Lung (tissue), 17 donors: ENCODE measurements at places on chromosomes 4 and X. TPM values are rescaled to one million over a fixed set of nuclear protein-coding genes. Genes with fewer than 3 reads are reported as not detected.

Gene C4orf50
- total RNA-seq = 0.03 TPM

DNA sequence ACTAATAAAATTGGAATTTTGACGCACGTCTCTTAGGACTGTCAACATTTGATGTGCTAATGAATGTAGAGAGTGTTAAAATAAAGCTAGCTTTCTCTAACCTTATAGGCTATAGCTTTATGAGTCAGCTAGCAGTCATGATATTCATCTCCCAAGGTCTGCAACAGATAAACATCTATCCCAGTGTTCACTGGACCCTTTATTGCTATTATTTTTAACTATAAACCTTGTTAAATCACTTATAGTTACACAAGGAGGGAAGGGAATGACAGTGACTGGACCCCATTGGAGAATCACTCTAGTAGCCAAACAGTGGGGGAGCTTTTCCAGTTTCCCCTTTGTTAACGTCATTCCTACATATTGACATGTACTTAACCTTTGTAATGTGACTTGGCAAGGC is 67.9 kb upstream of the SHISA3 start:
- no peak for DNase-seq

DNA sequence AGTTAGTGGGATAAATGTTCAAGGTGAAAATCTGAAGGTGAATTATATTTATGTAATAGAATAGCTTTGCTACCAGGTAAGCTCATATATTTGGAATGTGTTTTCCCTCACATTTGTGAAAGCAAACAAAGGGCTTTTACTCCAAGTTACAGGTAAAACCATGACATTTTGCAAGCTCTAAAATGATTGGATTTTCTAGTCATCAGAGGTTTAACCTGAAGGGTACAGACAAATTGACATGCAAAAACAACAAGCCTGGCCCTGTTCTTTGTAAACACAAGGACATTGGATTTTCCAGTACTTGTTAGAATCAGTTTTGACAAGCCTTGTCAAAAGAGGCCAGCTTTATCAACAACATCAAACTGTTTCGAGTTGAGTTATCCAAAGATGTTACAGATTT is 51.7 kb downstream of the ZFX start:
- DNase-seq = no peak

GRCh38 chrX:112961981-112962380 is 121.3 kb upstream of the AMOT start:
- DNase-seq = no peak

DNA sequence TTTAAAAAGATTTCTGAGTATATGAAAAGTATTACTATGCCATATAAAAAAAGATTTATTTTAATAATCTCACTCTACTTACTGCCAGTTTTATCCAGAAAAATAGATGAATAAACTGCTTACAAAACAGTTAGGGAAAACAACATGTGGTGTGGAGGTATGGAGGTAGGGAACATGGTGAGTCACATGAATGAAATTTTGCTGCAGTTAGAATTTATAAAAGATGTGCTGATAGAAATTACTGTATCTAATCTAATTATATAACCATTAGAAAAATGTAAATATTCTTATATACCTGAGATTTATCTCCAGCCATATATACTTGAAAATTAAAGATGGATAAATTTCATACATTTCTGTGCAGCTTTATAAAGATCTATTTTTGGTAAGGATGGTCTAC is 184.0 kb upstream of the ANK2 start:
- DNase-seq = no peak

GRCh38 chr4:109207061-109207460 is 95.4 kb downstream of the COL25A1 start:
- DNase-seq = peak; percentile 44

- no peak for DNase-seq
These were observed 119.6 kb upstream of the GNPDA2 start for GRCh38 chr4:44845993-44846392.

Gene GPR50
- not detected for total RNA-seq

DNA sequence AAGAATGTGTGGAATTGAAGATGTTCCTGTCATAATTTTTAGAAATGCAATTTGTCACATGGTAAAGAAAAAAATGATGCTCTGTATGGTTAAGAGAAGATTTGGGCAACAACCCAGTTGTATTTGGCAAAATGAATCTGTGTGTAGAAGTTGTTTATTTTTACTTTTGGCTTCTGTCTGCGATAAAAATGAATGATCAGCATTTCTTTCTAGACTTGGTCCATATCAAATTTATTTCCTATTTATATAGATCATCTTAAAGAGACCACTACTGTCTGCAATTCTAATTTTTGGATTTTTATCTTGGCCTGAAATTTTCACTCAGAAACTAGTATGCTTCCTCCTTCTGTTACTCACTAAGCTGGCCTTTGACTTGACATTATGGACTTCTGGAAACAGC is 396.9 kb downstream of the FAM47A start:
- DNase-seq = peak; percentile 39

Gene KCNE5
- total RNA-seq = 0.54 TPM

Gene RNF150
- total RNA-seq = 19.3 TPM

Gene AFM
- total RNA-seq = 0.09 TPM

DNA sequence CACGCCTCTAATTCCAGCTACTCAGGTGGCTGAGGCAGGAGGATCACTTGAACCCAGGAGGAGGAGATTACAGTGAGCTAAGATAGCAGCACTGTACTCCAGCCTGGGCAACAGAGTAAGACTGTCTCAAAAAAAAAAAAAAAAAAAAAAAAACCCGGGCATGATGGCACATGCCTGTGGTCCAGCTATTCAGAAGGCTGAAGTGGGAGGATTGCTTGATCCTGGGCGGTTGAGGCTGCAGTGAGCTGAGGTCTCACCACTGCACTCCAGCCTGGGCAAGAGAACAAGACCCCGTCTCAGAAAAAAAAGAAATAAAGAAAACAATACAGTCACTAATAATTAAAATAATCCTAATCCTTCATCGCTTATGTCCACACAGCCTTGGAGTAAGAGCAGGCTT is 68.1 kb downstream of the APBB2 start:
- DNase-seq = no peak

Gene IL1RAPL2
- 2.0 TPM for total RNA-seq

Gene IQSEC2
- 24.5 TPM for total RNA-seq

- no peak for DNase-seq
These were observed 57.8 kb downstream of the SPATA4 start for GRCh38 chr4:176137631-176138030.

Gene PPEF2
- not detected for total RNA-seq

Gene C4orf54
- 0.06 TPM for total RNA-seq

DNA sequence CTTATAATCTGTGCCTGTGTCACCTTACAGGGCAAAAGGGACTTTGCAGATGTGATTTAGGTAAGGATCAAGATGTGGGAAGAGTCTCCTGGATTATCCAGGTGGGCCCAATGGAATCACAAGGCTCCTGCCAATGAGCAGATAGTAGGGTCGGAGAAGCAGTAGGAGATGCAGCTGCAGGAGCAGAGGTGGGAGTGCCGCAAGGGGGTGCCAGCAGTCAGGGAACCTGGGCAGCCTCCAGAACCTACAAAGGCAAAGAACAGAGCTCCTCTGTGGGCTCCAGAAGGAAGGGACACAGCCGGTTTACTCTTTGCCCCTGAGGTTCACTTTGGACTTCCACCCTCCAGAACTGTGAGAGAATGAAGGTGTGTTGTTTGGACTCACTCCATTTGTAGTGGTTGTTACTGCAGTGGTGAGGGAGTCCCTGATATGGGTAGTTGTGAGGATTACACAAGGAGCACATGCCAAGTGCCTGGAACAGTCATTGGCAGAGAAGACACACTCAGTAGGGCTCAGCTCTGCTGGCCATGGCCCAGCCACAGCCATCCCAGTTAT is 318.5 kb downstream of the EVC2 start:
- DNase-seq = no peak

Gene MAGEC3
- total RNA-seq = not detected

GRCh38 chr4:24557026-24558025 is 27.0 kb downstream of the DHX15 start:
- DNase-seq = no peak

GRCh38 chrX:77431227-77431626 is 16.0 kb upstream of the FGF16 start:
- DNase-seq = peak; percentile 75

GRCh38 chr4:75800972-75801371 is 76.6 kb downstream of the USO1 start:
- DNase-seq = no peak

GRCh38 chr4:141002323-141002805 is 130.9 kb downstream of the RNF150 start:
- peak; percentile 59 for DNase-seq

Gene ADGRL3
- 59.9 TPM for total RNA-seq

- DNase-seq = no peak
These were observed 28.2 kb upstream of the RASSF6 start for GRCh38 chr4:73648478-73648877.

DNA sequence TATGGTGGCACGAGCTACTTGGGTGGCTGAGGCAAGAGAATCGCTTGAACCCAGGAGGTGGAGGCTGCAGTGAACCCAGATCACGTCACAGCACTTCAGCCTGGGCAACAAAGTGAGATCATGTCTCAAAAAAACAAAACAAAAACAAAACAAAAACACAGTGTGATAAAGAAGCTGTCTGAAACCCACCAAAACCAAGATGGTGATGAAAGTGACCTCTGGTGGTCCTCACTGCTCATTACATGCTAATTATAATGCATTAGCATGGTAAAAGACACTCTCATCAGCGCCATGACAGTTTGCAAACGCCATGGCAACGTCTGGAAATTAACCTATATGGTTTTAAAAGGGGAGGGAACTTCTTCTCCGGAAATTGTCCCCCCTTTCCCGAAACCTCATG is 29.4 kb upstream of the OPHN1 start:
- DNase-seq = peak; percentile 47

Gene KLHL4
- 2.9 TPM for total RNA-seq

- no peak for DNase-seq
These were observed 88.2 kb downstream of the TAB3 start for GRCh38 chrX:30800901-30801300.

GRCh38 chr4:112564706-112565270 is 48.8 kb upstream of the NEUROG2 start:
- no peak for DNase-seq

Gene CCSER1
- 6.2 TPM for total RNA-seq

Gene SHROOM4
- 63.3 TPM for total RNA-seq

GRCh38 chrX:73850124-73851013 is 287.4 kb downstream of the CHIC1 start:
- DNase-seq = peak; percentile 21

- DNase-seq = peak; percentile 59
These were observed 53.5 kb downstream of the PLAC1 start for GRCh38 chrX:134604701-134605311.

Gene DCAF4L1
- total RNA-seq = 0.43 TPM

DNA sequence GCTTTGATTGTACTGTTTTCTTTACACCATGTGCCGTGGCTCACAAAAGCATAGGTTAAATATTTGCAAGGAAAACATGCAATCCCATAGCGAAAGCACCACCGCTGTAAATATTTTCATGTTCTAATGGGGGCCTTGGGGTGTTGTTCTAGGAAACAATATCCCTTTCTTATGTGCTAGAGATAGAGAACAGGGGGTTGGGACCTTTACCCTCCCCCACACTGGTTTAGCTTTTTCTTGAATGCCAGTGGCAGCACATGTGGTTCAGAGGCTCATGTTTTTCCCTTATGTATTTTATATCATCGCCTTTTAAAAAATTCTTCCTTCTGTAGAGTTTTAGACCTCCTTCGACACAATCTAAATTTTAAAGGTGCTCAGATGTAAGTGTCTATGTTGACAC is 422.6 kb upstream of the TENM3 start:
- no peak for DNase-seq

DNA sequence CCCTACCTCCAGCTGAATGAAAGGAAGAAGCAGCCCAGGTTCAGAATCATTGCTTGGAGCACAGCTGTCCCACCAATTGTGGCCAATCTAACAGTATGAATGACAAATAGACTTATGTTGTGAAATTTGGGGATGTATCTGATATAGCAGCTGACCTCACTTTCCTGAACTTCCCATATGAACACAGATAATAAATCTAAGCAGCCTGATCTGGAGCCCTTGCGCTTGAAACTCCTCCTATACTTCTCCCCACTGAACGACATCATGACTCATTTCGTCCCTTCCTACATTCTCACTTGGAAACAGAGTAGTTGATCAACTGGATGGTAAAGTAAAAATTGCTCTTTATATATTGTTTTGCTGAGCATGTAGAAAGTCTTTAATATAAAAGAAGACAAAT is 24.2 kb upstream of the AMELX start:
- DNase-seq = no peak

DNA sequence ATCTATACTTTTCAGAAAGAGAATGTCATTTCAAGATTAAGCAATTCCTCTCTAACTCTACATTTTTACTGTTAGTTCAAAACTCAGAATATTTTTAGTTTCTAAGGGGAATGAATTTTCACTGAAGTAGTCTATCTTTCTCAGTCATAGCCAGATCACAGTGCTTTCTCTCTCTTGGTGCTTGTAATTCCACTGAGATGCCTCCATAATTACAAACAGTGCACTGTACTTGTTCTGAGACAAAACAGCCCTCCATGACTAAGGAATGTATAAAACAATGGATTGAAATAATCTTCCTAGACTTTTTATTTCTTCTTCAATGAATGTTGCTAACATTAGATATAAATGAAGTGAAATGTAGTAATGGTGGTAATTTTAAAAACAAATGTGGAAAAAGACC is 603.2 kb upstream of the FAM241A start:
- DNase-seq = no peak

Gene BEX1
- total RNA-seq = 0.89 TPM

Gene VSIG4
- 226 TPM for total RNA-seq

DNA sequence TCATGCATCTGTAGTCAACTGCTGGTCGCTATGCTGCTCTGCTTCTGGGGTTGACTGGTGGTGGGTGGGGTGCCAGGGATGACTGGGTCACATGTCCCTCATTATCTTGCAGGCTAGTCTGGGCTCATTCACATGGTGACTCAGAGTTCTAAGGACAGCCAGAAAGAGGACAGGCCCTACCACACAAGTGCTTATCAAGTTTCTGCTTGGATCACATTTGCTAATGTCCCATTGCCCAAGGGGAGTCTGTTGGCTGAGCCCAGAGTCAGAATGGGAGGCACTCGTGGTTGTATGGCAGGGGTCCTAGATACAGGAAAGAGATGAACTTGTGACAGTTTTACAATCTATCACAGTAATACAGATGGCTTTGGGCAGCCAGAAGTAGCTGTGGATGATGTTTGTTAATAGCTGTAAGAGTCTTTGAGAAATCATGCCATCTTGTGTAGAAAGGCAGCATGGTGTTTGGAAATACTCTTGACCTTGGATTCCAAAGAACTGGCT is 221.3 kb downstream of the GPAT3 start:
- DNase-seq = no peak

Gene MAGEA2
- not detected for total RNA-seq

Gene DKK2
- total RNA-seq = 6.4 TPM

Gene SLC7A11
- total RNA-seq = 3.9 TPM
